ENCODE measurements at places on chromosomes 11 and 22. TPM values are rescaled to one million over a fixed set of nuclear protein-coding genes. Genes with fewer than 3 reads are reported as not detected.

Gene MUC5AC
- not detected for total RNA-seq

Gene EHF
- total RNA-seq, result 0.09 TPM

Gene MN1
- 0.85 TPM for total RNA-seq

Gene MRGPRF
- 29.9 TPM for total RNA-seq

Gene H19
- total RNA-seq, result 1.7 TPM

Gene NCF4
- total RNA-seq, result not detected

Gene UBXN1
- 193 TPM for total RNA-seq

Gene TMEM191C
- 0.71 TPM for total RNA-seq

Gene APLNR
- total RNA-seq, result not detected

All from smooth muscle cell of bladder (primary cell).